NCI-H187 treated with DMSO at 0.1 percent for 48 hours (cell line): ENCODE measurements at places on chromosomes 5 and 9.

DNA sequence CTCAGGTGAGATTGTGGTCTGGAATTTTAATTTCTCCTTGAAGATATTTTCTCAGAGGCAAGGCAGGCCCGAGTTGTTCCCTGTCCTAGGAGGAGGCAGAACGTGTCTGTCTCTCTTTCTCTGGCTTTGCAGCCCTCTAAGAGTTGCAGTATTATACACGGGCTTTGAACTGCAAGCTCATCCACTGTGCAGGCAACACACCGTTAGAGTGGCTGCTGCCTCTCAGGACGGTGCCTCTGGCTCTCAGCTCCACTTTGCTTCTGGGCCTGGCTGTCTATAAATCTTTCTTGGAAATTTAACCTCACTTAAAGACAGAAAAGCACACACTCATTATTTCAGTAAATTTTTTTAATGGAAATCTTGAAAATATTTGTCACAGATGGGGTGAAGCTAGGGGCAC, 170.1 kb upstream of the ADCY2 start:
- DNase-seq, result no peak

DNA sequence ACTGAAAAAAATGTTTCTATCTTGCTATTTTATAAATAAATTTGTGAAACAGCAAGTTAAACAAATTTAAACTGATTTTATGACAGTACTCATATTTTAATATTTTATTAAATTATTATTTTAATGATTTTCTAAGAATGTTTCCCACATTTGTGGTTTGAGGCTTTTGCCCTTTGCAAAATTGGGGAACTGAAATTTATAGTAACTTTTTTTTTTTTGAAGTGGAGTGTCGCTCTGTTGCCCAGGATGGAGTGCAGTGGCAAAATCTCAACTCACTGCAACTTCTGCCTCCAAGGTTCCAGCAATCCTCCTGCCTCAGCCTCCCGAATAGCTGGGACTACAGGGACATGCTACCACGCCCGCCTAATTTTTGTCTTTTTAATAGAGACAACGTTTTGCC, 7.2 kb upstream of the ADGRV1 start:
- no peak for DNase-seq

- no peak for DNase-seq
These were observed 525 bp upstream of the AK3 start for GRCh38 chr9:4741365-4742089.

- no peak for DNase-seq
These were observed 3.1 kb upstream of the GNPDA1 start for GRCh38 chr5:142015781-142016533.

GRCh38 chr5:137367951-137368350, 131.2 kb downstream of the SPOCK1 start:
- no peak for DNase-seq

DNA sequence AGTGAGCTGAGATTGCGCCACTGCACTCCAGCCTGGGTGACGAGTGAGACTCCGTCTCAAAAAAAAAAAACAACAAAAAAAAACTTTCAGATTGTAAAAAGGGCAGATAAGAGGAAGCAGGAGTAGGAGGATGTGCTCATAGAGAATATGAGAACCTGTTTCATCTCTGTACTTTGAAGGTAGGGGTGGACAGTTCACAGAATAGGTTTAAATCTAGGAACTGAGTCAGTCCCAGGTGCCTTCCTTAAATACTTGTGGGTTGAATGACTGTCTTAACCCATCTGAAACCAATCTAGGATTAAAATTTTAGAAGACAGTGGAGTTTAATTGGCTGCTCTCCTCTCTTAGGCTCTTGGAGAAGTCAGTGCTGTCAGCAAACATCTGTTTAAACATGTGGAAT, 12.4 kb downstream of the POLK start:
- no peak for DNase-seq

DNA sequence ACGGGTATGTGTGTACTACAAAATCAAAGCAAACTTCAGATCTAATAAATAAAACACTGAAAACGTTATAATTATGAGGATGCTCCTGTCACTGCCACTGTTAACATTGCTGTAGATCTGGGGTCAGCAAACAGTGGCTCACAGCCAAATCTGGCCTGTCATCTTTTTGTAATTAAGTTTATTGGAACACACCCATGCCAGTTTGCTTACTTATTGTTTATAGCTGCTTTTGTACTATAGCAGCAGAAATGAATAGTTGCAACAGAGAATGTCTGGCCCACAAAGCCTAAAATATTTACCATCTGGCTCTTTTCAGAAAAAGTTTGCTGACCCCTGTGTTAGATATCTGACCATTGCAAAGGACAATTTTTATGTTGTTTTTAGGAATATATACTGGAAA, 32.1 kb downstream of the PRRC1 start:
- no peak for DNase-seq

GRCh38 chr5:32499261-32499660, 54.7 kb upstream of the ZFR start:
- DNase-seq, result no peak

- no peak for DNase-seq
These were observed 18.0 kb downstream of the SUSD1 start for GRCh38 chr9:112157087-112157486.

- no peak for DNase-seq
These were observed 89.9 kb downstream of the PPARGC1B start for GRCh38 chr5:149820012-149820411.

- DNase-seq, result no peak
These were observed 69.3 kb downstream of the INIP start for GRCh38 chr9:112648624-112649023.

- no peak for DNase-seq
These were observed 3.1 kb upstream of the AHRR start for GRCh38 chr5:318341-318897.

DNA sequence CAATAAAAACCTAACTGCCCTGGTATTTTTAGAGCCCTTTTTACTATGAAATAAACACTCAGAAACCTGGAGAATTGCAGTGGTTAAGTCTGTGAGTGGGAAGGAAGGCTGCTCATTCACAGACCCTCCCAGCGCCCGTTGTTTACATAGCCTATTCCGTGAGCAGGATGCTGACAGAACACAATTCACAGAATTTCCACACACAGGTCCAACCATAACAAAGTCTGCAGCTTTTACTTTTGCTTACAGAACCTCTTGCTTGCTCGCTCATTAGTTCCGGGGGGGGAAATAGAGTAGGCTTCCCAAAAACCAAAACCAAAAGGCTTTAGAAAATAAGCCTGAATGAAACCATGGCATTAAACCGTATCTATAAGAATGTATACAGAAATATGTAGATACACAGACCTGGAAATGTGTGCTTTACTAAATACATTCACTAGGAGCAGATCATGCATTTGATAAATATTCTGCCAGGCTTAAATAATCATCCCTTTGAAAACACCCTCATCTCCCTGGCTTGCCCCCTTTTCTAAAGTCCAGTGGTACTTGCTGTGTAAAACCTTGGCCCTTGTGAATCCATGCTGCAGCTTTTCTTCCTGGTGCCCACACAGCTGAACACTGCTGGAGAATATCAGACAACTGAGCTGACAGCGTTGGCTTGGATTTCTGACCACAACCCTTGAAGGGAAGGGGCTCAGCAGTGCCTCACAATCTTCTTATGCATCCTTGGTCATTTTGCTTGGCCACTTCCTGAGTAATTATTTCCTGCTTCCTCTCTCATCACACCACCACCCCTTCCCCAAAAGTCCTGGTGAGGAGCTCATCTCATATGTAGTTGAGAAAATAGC, 128.0 kb downstream of the FANCC start:
- no peak for DNase-seq

DNA sequence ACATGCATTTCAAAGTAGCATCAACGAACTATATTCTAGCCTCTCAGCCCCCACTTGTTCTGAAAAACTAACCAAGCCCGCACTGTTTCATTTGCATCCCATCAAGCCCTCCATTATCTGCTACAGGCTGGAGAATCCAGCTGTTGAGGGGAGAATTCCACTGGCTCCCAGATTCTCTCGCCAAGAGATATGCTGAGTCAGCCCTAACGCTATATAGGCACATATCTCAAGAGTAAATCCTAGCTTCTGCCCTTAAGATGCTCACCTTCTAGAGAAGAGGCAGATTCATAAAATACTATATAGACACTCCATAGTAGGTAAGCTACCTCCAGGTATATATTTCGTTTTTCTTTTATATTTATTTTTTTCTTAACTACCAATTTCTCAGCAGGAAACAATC, 266.4 kb upstream of the TARS1 start:
- no peak for DNase-seq

DNA sequence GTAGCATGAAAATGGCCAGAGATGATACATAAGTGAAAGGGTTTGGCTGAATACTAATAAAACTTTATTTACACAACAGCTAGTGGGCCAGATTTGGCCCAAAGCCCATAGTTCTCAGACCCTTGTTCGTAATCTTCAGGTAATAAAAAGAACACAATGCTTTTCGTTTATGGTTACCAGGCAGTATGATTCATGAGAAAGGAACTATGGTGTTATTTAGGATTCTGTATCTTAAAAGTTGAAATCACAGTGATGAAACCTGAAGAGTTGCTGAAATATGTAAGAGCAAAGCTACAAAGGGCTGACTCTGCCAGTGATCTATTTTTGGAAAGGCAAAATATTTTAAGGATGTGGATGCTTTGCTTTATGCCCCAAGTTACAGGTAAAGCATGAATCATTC, 192.7 kb downstream of the SMC2 start:
- no peak for DNase-seq

GRCh38 chr5:88396751-88397281, 128.2 kb upstream of the TMEM161B start:
- no peak for DNase-seq

GRCh38 chr9:109383947-109384346, 63.1 kb upstream of the EPB41L4B start:
- no peak for DNase-seq
